NCI-H446 (cell line): ENCODE measurements at places on chromosomes 7 and 10.

DNA sequence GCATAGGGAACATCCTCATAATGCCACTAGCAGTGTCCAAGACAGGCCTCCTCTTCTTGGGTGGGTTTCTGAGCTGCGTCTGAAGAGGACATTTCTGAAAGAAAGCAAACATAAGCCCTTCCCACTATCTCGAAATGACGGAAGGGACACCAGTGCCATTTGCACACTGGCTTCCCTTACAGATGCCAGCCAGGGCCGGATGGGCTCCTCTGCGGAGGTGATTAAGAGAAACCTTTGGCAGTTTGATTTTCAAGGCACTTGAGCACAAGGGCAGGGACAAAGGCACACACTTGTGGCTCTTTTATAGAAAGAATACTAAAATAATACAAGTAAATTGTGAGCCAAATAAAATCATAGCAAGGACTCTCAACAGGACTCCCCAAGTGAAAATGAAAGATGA lies 106.6 kb upstream of the CELF2 start:
- no peak for DNase-seq

DNA sequence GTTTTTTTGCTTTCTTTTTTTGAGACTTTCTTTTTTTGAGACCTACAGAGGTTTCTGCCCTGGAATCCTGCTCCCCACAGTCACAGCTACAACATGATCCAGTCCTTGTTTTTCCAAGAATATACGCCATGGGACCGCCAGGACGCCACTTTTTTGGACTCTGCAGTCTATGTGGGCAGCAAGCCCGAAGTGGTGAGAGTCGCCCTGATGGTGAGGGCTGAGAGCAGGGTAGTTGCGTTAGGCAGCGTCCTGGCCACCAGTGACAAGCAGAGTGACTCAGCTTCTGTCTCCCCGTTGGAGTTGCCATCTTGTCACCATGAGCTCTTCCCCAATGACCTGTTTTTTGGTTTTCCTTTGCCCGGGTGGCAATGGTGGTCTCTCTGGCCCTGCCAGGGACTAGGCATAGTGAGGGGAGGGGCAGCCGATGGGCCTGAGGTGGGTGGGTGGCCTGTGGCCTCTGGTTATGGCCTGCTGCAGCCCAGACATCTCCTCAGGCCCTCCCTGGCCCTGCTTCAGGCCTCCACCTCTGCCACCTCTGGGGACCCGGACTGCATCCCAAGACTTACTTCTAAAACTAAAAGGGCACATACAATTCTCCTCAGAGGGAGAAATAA lies 88.0 kb upstream of the MALRD1 start:
- DNase-seq, result no peak

GRCh38 chr10:81013771-81014170 lies 476.1 kb downstream of the SH2D4B start:
- no peak for DNase-seq

DNA sequence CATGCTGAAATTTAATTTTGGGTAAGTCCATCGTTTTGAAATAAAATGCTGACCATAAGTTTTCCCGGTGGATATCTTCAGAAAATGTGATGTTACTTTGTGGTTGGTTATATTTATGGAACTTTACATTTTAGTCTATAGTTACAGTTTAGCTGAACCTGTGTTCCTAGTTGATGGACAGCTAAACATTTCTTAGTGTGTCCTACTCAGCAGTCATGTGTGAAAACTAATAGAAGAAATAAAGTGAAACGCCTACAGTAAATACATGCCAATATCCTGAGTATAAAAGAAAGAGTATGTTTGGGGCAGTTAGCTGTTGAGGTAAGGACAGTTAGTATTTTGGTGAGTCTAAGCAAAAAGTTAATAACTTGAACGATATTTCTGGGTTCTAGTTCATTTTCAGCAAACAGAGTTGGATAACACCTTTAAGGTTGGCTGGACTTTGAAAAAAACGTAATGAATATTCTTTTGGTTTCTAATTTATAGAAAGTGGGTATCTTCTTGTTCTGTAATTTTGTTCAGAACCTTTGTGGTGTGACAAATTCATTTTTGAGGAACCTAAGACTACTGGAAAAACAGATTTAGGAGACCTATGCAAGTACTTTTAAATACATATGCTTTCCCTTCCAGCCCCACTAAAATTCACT lies 28.7 kb downstream of the LCOR start:
- no peak for DNase-seq
